Stimulated activated CD8-positive, alpha-beta memory T cell treated with anti-CD3 and anti-CD28 coated beads, Interleukin-4, amount 100 ng/mL, for 48 hours (primary cell): ENCODE measurements at places on chromosomes 3 and 15.

- DNase-seq: no peak
These were observed 1282.9 kb downstream of the ROBO2 start for GRCh38 chr3:78322780-78323179.

DNA sequence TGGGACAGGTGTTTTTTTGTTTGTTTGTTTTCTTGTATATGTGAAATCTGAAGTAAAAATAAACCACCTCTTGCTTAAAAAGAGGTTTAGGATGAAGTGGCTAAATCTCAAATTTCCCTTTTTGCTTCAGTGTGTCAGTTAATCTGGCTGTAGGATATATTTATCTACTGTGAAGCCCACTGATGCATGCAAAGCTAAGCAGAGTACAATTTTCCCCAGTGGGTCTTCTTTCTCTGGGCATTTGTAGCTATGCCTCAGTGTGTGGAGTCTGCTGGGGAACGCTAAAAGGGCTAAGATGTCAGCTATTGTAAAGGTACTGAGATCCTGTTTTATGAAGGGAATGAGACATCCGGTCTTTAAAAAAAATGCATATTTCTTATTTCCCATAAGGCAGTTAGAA is 190.6 kb downstream of the TCF12 start:
- no peak for DNase-seq

GRCh38 chr3:117346901-117347300 is 637.3 kb downstream of the TUSC7 start:
- no peak for DNase-seq

DNA sequence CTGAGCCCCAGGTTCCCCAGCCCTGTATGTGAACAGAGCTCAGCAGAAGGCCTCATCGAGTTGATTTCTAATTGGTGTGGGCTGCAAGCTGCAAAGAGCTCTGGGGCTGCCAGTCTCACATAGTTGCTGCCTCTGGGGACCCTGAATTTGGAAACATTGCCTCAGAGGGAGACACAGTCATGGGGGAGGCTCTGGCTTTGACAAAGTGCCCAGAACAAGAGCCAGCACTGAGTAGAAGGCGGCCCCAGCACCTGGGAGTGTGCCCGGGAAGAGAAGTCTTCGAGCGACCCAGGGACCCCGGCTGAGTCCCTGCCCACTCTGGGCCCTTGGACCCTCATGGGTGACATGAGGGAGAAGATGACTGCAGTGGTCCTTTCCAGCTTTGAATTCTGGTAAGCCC is 7.3 kb downstream of the NTRK3 start:
- no peak for DNase-seq

DNA sequence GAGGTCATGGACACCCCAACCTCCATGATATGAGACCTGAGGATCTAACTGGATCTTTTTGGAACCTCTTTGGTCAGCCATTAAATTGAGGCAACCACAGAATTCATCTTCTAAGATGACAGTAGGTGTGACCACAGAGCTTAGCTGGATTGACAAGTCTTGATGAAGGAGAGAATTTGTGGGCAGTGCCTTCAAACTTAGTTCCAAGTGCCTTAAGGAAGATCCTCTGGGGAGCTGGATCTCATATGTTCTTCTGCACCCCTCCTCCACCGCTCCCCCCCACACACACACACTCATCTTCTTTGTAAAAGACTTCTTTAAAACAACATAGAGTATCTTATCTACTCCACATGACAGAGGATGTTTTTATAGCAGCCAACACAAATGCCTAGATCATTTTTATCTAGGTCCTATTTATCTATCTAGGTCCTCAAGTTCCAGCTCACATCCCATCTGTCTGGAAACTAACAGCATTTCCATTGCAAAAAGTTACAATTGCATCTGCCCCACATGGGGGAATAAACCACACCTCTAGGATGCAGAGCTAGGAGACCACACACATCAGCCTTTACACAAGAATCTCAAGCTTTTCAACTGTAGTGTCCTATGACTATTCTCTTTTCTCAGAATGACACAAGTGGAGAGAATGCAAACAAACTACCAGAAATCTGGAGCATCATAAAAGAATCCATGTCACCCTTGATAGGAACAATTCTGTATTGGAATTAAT is 37.4 kb downstream of the WWTR1 start:
- DNase-seq: no peak

GRCh38 chr3:157393113-157393512 is 43.5 kb upstream of the PTX3 start:
- DNase-seq: no peak

DNA sequence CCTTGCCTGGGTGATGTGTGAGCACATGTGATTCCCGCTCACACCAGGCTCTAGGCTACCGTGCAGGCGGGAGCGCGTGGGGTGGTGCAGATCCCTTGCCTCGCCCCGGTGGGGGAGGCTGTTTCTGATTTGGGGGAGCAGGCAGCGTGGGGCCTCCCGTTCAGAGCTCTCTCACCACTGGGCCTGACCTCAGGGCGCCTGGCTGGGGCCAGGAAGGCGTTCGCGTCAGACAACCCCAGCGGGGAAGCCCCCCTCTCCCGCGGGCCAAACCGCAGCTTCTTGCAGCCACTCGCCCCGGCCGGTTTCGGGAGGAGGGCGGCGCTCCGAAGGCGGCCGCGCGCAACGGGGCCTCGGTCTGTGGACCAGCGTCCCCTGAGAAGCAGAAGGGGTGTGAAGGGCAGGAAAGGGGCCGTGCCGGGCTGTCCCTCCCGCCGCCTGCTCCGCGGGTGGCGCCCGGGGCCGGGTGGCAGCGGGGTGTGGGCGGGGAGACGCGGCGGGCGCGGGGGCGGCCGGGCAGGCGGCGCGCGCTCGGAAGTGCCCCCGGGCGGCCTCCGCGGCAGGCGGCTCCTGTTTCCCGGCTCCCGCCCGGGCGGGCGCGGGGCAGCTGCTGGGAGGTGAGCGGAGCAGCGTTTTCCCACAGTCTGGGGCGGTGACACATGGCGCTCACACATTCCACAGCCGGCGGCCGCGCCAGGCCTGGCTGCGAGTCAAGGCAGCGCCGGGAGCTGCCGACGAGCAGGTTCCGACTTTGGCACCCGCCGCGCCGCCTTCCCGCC is 65.1 kb upstream of the HES1 start:
- peak; percentile 85 for DNase-seq

GRCh38 chr3:38662544-38662943 is 13.1 kb upstream of the SCN5A start:
- no peak for DNase-seq

DNA sequence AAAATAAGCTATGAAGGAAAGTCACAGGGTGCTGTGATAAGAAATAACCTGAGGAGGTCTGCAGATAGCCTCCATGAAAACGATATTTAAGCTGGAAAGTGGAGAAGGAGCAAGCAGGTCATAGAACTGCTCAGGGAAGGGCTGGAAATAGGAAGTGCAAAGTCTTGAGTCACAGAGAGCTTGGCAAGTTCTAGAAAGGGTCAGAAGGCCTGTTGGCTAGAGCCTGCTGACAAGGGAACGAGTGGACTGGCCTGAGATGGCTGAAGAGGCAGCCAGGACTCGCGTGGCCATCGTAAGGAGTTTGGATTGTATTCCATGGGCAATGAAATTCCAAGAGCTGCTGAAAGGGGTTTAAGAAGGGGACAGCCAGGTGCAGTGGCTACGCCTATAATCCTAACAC is 64.7 kb upstream of the IL12A start:
- DNase-seq: no peak
